ENCODE measurements at places on chromosomes 6 and 20.

DNA sequence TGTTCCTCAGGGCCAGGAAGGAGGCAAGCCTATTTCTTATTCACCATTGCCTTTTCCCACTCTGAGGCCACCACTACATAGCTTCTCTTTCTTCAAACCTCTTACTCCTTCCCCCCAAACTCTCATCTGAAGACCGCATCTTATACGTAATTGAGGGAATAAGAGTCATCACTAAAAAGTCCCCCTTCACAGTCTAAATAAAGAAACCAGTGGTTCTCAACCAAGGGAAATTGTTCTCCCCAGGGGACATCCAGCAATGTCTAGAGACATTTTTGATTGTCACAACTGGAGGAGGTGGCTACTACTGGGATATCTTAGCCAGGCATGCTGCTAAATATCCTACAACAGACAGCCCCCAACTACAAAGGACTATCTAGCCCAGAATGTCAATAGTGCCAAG, 327.6 kb upstream of the CNR1 start:
- DNase-seq, result no peak

DNA sequence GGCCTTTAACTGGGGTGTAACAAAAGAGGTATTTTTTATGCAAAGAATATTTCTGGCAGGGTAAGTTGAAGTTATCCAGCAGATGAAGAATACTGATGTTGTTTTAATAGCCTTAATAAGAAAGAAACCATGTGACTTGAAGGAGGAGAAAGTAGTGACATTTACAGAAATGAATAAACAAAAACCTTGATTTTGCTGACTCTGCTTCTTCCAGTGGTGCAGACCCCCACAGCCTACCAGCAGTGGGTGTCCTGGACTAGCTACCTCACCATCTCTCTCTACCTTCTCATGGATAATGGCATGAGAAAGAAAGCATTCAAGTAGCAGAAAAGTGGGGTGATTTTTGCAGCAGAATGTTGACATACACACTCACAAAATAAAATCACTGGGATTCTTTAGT, 162.6 kb upstream of the RNF217 start:
- DNase-seq, result no peak

DNA sequence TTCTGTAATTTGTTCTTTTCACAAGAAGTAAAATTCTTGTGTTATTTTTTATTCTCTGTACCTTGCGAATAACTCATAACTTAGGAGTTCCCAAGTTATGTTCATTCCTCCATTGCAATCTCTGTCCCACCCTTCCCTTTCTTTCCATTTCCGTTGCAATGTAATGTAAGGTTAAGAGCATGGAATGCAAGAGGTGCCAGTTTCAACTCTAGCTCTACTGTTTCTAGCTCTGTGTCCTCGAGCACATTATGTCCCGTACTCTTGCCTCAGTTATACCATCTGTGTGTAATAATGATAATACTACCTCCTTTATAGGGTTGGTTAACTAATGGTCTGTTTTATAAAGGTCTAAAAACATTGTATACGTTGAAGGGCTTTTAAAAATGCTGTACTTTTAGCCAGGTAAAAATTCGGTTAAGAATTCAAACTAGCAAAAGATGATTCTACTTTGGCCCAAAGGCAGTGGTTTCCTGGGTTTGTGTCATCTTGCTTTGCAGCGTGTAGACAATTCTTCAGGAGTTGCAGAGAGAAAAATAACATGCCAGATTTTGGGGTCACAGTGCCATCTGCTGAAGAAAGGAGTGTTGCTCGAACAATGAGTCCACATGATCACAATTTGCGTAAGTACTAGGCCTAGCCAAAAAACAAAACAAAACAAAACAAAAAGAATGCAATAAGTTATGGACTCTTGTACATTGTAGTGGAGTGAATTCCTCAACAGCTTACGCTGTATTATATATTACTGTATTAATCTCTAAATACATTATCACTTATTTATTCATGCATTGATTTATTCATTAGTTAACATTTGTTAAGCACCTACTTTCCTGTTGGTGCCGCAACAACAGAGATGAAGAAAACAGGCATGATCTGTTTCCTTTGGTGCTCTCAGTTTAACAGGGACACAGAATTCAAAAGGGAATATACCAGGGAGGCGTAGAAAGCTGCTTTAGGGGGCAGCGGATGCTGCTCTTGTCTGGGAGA, 10.0 kb upstream of the PFDN4 start:
- DNase-seq, result no peak

DNA sequence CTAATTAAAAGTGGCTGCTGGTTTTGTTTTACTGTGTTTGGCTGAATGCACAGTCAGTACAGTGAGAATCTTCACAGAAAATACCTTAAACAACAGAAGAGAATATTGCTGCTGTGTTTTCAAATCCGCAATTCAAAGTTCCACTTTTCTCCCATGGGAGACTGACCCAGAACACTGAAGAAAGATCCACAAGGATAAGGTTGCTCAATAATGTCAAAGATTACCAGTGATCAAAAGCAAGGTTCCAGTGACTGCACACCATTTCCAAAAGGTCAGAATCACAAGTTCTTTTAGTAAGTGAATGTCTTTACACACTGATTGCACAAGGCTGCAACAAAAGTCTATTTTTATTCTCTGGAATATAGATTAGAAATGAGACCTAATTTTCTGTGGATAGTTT, 82.3 kb downstream of the EPHA7 start:
- no peak for DNase-seq

GRCh38 chr6:7998103-7998725, 66.0 kb downstream of the BLOC1S5 start:
- no peak for DNase-seq

DNA sequence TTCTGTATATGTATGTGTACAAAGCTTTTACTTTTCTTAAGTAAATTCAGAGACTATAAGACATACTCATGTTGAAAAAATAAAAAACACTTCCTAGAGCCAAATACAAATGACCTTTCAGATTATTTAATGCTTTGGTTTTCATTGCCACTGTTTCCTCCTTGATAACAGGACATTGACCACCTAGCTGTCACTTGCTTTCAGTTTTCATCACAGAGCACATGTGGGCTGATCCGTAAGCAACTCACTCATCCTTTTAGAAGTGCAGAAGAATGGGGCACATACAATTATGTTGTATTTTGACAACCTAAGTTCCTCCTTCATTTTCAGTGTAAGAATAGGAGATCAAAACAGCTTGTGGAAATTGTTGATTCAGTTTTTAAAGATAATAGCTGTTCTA, 6.2 kb downstream of the ZBTB2 start:
- DNase-seq, result no peak

GRCh38 chr6:37690964-37691735, 6.5 kb downstream of the MDGA1 start:
- no peak for DNase-seq

DNA sequence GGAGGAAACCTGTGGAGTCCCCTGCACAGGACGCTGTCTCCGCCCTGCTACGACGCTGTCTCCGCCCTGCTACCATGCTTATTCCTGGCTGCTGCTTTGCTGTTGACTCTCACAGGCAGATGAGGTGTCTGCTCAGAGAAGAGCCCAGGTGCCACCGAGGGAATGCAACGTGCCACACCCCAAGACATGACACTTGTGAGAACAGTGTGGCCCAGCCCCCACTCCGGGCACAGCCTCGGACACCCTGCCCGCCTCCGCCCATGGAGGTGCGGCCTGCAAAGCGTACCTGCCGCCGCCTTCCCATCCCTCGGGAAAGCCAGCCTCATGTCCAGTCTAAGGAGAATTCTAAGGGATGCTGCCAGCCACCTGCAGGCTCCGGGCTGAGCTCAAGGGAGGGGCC, 15.6 kb upstream of the MRGBP start:
- DNase-seq, result no peak

- DNase-seq, result peak; percentile 88
These were observed 23.9 kb downstream of the RPRD1B start for GRCh38 chr20:38057351-38057972.
